Ammon's horn (tissue), 1 donor: ENCODE measurements at places on chromosomes 3 and 15.

DNA sequence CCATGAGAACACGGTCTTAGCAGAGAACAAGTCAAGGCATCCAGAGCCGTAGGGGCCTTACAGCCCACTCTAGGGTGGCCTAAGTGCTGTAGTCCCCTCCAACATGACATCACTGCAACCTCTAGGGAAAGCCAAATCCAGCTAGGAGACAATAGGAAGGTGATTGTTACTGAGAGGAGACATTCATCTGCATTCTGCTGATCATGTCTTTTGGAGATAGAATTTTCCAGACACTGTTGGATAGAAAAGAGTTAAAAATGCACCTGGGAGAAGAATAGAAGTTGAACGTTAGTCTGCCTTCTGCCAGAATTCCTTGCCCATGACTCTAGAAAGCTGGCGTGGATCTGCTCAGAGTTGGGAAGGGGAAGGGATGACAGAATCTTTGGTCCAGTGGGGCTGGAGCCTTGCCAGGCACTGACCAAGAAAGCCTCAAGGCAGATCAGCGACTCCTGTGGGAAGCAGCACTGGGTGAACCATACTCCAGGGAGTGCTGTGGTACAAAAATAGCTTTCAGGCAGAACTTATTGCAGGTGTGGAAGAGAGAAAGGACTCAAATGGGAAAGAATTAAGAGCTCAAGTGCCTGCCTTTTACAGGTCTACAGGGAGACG is 44.8 kb upstream of the RAF1 start:
- DNase-seq, result no peak

DNA sequence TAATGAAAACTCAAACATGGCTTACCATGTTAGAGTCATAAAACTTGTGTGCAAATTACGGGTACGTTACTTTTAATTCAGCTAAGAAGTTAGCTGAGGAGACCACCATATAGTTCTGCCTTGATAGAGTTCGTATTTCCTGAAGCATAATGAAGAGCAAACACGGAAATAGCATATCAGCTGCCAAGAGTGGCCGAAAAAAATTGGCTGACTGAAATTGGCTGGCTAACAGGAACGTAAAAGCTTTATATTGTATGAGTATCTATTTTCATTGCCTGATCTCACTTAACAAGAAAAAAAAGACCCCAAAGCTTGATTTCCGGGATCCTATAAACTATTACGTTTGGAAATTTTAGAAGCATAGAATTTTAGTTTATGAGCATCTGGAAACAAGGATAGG is 1222.9 kb downstream of the ZPLD1 start:
- DNase-seq, result no peak

GRCh38 chr15:51046799-51047449 is 47.8 kb downstream of the TNFAIP8L3 start:
- peak; percentile 41 for DNase-seq

GRCh38 chr3:185767002-185767688 is 57.7 kb downstream of the IGF2BP2 start:
- no peak for DNase-seq

GRCh38 chr15:49468481-49468839 is 45.4 kb downstream of the FGF7 start:
- no peak for DNase-seq

DNA sequence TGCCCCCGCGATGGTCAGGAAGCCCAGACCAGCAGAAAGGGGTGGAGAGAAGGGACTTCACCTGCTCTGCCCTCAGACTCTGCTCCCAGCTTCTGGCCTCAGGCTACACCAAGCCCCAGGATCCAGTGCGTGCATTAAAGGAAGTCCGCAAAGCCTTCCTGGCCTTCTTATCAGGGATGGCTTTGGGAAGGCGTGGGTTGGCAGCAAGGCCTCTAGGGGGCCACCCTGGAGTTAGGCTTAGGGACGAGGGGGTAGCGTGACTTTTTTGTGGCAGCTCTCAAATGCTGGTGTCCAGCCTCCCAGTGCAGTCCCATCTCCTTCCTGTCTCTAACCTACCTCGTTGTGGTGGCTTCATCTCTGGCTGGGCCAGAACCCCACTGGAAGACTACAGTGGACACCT is 18.9 kb upstream of the RPL29 start:
- no peak for DNase-seq

DNA sequence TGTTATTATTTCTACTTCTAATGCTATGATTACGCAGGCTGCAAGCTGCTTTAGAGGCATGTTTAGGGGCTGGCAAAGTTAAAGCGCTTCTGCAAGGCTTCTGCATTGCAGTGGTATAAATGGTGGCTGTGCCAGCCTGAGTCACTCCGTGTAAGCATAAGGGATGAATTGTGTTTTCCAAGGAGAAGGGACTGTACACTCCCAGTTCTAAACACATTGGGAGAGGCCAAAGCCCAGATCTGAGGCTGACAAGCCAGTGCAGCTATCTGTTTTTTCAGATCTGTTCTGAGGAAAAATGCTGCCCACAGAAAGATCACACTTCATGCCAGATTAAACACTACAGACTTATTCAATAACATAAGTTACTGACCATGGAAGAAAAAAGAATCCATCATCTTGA is 83.8 kb downstream of the PRICKLE2 start:
- peak; percentile 54 for DNase-seq

DNA sequence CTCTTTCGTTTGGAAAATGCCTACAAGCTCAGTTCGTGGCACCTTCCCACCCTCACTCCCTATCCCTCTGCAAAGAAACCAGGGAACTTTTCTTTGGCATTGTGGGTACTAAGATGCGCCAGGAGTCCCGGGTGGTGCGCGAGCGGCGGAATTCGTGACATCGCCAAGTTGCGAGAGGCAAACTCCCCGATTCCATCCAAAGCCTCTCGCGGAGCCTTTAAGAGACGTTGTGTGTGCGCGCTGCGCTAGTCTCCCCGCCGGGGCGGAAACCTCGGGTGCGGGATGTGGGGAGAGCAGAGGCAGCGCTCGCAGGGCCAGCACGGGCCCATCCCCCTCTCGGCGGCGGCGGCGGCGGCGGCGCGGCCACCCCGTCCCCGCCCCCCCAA is 443 bp upstream of the NR2F2 start:
- peak; percentile 62 for DNase-seq

- no peak for DNase-seq
Observed at GRCh38 chr3:174268586-174268985, 590.5 kb upstream of the NAALADL2 start.

GRCh38 chr3:44721231-44722102 is 8.0 kb upstream of the ZNF501 start:
- no peak for DNase-seq

DNA sequence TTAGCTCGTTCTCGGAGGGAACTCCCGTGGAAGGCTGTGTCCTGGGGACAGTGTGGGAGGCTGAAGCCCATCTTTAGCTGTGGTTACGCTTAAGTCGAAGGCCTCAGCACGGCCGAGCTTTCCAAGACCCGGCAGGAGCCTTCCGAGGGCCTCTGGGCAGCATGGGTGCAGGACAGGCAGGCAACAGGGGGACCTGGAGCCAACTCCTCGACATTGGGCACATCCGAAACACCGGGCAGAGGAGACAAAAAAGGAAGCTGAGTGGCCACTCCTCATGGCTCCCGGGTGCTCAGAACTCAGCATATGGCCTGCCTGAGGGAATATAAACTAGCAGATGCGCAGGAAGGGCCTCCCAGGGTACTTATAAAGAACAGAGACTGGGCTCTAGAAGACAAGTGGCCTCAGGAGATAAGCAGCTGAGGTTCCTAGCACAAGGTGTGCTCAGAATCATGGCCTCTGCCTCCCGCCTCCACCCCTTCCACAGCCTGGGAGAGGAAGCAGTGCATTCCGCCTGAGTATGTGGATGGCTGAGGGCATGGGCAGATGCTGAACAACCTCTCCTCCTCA is 34.1 kb downstream of the ABTB1 start:
- no peak for DNase-seq

GRCh38 chr3:122991236-122991985 is 36.2 kb downstream of the SEMA5B start:
- DNase-seq, result no peak

- DNase-seq, result no peak
Observed at GRCh38 chr3:46188708-46189107, 19.4 kb downstream of the CCR1 start.

GRCh38 chr3:23576379-23576959 is 229.3 kb upstream of the UBE2E1 start:
- DNase-seq, result no peak

DNA sequence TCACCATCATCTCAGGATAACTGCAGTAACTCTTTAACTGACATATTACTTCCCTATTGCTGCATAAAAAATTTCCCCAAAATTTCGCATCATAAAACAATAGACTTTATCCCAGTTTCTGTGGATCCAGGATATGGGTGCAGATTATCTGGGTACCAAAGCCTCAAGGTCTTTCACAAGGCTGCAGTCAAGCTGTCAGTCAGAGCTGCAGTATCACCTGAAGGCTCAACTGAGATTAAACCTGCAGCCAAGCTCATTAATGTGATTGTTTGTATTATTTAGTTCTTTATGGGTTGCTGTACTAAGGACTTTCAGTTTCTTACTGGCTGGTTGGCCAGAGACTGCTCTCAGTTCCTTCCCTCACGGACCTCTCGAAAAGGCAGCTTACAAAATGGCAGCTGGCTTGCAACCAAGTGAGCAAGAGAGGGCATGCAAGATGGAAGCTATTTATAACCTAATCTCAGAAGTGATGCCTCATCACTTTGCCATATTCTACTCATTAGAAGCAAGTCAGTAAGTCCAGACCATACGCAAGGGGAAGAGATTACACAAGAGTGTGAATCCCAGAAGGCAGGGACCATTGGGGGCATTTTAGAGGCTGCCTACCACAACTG is 54.9 kb downstream of the DCUN1D1 start:
- peak; percentile 21 for DNase-seq

DNA sequence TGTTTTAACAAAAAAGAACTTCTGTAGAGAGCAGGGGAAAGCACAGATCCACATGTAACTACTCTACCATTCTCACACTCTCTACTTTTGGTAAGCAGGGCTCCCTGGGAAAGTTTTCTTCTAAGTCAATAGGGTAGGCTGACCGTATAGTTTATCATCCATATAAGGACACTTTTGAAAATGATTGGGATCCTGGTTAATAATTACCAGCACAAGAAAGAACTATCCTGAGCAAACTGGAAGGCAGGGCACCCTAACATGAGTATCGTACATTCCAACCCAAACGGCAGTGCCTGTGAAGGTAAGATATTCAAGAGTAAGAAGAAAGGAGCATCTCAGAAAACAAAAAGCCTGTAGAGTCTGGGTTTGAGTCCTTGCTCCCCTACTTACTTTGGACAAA is 22.1 kb downstream of the SUSD5 start:
- no peak for DNase-seq

GRCh38 chr3:16482770-16483531 is 30.5 kb downstream of the RFTN1 start:
- DNase-seq, result no peak

- no peak for DNase-seq
Observed at GRCh38 chr3:71152892-71153265, 430.6 kb downstream of the FOXP1 start.

DNA sequence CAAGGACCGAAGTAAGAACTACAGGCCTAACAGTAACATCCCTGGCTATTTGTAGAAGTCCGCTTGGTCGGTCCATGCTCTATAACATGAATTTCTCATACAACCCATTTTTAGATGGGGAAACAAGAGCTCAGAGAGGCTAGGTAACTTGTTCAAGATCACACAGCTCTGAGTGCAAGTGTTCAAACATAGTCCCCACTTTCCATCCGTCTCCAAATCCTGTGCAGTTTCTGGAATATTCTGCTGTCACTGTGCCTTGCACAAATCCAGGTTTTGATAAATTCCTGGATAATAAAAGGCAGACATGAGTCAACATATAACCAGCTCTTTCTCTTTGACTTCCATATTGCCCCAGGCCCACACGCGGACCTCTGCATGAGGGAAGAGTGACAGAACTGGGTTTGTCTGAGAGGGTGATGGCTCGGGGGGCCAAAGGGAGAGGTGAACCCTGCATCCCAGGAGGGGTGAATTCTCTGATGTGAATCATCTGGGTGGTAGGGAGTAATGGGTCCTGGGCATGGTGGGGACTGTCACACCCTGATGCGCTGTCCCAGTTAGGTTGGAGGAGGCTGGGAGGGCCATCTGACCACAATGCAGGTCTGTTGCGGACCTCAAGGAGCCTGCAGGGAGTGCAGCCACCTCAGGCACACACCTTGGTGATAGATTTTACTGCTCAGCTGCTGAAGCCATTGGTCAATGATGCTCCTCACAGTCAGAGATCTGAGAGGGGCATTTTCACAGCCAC is 162.2 kb downstream of the SMAD6 start:
- DNase-seq, result no peak

GRCh38 chr15:86016750-86017149 is 62.9 kb upstream of the AGBL1 start:
- no peak for DNase-seq

GRCh38 chr3:129289201-129289921 is 10.7 kb downstream of the HMCES start:
- DNase-seq, result no peak

DNA sequence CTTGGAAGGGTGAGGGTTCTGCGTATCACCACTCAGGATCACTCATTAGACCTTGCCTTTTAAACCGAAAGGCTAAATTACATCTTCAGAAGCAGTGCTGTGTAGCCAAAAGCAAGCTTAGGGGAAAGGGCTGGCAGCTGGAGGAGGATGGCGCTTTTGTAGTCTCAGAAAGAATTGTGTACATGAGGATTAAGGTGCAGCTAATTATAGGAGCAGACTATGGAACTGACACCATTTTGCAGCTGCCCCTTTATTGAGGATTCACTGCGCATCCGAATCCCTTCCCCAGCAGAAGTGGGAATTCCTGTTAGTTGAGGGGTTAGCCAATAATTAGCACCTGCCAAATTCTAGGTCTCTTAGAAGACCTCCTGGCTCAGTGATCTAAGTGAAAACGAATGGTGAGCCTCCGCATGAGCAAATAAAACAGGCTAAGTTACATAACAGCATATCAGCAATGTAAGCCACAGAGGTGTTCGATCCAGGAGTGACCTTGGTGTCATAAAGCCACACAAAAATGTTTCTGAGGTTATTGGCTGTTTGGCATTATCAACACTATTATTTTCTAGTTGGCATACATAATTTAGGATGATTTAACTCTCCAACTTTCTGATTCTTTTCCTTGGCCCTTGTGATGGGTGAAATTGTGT is 42.6 kb upstream of the SEMA6D start:
- DNase-seq, result no peak

- DNase-seq, result no peak
Observed at GRCh38 chr15:71083349-71083748, 31.9 kb upstream of the THSD4 start.

DNA sequence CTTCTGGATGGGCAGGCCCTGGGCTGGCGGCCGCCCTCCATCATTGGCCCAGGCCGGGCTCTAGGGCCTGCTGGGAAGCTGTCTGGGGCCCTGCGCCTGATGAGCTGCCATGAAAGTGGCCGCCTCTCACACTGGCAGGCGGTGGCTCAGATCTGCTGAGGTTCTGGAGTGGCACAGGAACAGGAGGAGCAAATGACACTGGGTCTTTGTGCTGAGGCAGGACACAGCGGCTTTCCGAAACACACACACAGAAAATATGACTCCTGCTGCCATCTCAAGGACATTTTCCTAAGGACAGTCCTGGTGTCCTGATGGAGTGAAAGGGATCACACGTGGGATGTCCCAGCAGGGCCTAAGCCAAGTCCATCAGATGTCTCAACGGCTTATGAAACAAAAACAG is 103.5 kb downstream of the NUP210 start:
- DNase-seq, result peak; percentile 75

GRCh38 chr3:116059421-116060096 is 385.7 kb downstream of the LSAMP start:
- DNase-seq, result no peak
